ENCODE measurements at places on chromosomes 5 and 9. TPM values are rescaled to one million over a fixed set of nuclear protein-coding genes. Genes with fewer than 3 reads are reported as not detected.

The NDOR1 gene
- 15.2 TPM for total RNA-seq

The ADGRV1 gene
- total RNA-seq = 0.75 TPM

The ACOT12 gene
- not detected for total RNA-seq

The FREM1 gene
- total RNA-seq = not detected

The RMRP gene
- 22.0 TPM for total RNA-seq

The FCN2 gene
- not detected for total RNA-seq

The MARVELD2 gene
- 2.1 TPM for total RNA-seq

The PCDHGA12 gene
- not detected for total RNA-seq

The IFNA2 gene
- not detected for total RNA-seq

Measured in A549 treated with CpdA at 1 μM for 4 hours (cell line).